ENCODE measurements at places on chromosomes 1 and 21.

- no peak for DNase-seq
Observed at GRCh38 chr1:151501474-151501873, 9.7 kb upstream of the CGN start.

DNA sequence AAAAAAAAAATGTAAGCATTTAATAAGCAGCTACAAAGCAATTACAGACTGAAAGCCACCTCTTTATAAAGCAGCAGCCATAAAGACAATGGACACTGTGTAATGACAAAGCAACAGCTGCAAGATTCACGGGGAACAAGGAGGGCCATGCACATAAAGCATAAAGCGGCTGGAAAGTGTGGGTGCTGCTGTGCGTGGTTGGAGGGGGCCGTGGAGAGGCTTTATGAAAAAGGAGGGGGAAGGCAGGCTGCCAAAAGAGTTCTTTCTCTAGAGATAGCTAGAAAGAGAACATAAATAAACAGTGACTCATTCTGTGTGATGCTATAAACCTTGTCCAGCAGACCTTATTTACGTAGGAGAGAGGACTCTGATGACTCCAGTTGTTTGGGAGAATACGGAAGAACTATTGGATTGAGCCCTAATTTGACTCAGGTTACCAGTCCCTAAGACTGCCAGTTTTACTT is 49.3 kb downstream of the ADAMTS1 start:
- DNase-seq: peak; percentile 90

DNA sequence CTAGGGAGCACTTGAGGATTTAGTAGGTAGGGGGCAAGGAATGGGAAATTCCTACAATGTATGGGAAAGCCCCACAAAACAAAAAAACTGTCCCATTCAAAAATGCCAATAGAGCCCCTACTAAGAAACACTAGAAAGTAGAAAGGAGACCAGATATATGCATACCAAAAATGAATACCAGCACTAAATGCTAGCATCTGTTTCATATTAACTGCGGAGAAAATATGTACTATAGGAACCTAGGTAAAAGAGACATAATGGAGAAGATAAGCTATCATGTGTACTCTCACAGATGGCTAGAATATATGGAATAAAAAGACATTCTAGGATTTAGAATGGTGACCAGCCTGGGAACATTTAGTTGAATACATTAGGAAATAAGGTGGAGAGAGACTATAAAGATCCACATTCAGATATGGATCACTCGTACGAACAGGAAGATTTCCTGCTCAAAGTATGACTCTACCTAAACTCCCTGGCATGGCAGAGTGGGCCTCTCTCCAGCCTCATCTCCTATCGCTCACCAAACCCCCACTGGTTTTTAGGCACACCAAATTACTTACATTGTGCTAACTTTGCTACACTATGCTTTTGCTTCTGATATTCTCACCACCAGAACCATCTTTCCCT is 18.3 kb downstream of the ZNHIT6 start:
- DNase-seq: peak; percentile 25

GRCh38 chr1:71357708-71358107 is 276.9 kb upstream of the ZRANB2 start:
- no peak for DNase-seq

DNA sequence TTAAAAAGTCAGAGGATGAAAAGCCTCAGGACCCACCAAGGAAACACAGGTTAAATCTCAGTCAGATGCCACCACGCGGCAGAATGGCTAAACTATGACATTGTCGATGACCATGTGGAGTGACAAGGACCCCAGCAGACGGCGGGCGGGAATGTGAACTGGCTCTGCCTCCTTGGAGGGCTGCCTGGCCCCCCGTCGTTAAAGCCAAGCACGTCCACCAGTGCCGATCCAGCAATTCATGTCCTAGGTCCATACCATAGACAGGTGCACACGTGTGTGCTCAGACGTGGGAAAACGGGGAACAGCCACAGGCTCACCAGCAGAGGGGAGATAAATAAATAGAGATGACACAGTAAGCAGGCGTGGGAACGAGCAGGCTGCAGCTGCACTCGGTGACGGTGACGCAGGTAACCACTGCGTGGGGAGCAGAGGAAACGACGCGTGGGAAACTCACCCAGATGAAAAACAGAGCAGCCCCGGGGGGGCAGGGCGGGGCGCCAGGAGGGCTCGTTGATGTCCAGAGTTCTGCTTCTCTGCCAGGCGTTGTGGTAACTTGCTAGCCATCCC is 28.3 kb upstream of the PCBP3 start:
- DNase-seq: no peak
